CD4-positive, alpha-beta T cell treated with Interleukin-21 for 1 hour (primary cell): ENCODE measurements at places on chromosomes 5 and 9.

GRCh38 chr5:179287631-179288030, 57.6 kb downstream of the ADAMTS2 start:
- no peak for DNase-seq

DNA sequence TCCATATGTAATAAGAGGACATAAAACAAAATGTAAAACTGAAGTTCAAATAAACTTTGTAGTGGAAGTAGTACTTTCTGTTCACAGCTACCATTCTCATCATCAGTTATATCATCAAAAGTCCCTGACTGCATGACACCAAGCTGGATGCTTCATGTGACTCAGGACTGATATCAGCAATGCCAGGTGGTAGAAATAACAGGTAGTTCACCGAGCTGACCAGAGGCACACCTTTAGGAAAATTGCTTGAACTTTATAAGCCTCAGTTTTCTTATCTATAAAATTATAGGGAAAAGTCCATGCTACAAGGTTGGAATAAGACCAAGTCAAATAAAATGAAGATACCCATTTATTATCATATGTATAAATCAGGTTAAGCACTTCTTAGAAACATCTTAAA, 124.9 kb upstream of the PTGER4 start:
- no peak for DNase-seq

- DNase-seq: no peak
Observed at GRCh38 chr5:120388016-120388781, 75.9 kb upstream of the PRR16 start.

DNA sequence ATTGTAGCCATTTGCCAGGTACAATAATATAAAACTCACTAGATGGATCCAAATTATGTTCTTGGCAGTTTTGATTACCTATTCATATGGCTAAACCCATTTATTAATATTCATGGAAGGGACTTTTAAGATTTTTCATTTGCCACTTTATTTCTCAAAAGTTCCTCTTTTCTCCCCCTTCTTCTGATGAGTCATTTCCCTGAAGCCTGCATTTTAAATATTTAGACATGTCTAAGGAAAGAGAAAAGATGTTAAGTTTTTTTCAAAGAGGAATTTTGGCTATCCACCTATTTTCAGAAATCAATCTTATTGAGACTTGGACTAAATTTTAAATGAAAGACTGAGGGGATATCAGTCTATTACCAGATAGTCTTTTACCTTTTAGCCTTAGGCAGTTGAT, 1189.4 kb downstream of the EFNA5 start:
- no peak for DNase-seq

GRCh38 chr5:132006331-132007120, 4.9 kb downstream of the ACSL6 start:
- no peak for DNase-seq

- DNase-seq: peak; percentile 38
Observed at GRCh38 chr5:53041071-53041692, 52.0 kb downstream of the ITGA2 start.

GRCh38 chr9:20664501-20664900, 19.6 kb upstream of the FOCAD start:
- DNase-seq: no peak

- DNase-seq: peak; percentile 32
Observed at GRCh38 chr5:132485641-132486317, 4.8 kb downstream of the IRF1 start.

DNA sequence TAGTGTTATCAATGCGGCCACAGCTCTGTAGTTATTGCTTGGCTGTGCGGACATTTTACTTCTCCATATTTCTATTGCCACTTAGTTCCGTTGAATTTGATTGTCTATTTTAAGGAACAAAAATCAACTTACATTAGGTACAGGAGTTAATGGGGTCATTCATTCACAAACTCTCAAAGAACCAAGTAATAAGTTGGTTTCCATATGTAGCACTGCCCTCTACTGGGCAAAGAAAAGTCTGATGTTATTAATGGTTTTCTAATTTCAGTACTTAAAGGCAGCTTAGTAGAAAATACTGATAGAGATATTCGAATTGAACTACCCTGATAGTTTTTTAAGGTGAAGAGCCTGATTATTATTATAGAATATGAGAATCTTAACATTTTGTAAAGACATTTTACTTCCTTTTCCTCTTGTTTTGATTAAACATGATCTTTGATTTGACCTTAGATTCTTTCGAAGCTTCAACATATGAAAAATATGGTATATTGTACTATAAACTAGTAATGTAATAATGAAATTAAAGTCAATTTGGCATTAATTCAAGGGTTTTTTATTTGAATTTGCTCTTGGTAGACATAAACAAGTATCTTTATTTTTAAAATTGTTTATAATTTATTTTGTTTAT, 119.5 kb upstream of the CTNND2 start:
- DNase-seq: no peak

DNA sequence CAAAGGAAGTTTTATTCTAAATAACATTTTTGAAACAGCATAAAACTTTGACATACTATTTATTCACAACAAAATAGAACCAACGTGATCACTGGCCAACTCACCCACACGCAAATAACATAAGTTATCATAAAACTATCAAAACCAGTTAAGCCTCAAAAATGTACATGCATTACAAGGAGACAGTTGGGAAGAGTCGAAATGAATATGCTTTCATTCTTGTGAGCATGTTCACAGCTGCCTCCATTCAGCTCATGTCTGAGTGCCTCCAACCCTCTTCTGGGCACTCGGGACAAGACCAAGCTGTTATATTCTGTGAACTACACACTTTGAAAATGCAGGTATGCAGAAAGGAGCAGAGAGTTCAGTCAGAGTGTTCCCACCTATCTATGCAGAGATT, 284.9 kb downstream of the BNC2 start:
- no peak for DNase-seq

DNA sequence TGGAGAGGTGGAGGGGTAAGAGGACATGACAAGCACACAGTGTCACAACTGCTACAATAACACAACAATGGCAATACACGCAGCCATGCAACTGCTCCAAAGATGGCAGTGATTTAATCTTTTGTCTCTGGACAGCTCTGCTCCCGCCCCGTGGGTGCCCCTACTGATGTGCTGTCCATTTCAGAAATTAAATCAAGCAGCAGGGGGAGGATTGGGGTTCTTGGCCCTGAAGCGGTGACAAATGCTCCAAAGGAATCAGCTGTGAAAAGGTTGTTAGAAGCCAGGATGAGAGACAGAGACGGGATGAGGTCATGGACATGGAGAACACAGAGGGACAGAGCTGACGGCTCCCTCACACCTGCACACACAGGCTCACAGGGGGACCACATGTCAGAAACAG, 22.6 kb downstream of the CNTFR start:
- DNase-seq: no peak

DNA sequence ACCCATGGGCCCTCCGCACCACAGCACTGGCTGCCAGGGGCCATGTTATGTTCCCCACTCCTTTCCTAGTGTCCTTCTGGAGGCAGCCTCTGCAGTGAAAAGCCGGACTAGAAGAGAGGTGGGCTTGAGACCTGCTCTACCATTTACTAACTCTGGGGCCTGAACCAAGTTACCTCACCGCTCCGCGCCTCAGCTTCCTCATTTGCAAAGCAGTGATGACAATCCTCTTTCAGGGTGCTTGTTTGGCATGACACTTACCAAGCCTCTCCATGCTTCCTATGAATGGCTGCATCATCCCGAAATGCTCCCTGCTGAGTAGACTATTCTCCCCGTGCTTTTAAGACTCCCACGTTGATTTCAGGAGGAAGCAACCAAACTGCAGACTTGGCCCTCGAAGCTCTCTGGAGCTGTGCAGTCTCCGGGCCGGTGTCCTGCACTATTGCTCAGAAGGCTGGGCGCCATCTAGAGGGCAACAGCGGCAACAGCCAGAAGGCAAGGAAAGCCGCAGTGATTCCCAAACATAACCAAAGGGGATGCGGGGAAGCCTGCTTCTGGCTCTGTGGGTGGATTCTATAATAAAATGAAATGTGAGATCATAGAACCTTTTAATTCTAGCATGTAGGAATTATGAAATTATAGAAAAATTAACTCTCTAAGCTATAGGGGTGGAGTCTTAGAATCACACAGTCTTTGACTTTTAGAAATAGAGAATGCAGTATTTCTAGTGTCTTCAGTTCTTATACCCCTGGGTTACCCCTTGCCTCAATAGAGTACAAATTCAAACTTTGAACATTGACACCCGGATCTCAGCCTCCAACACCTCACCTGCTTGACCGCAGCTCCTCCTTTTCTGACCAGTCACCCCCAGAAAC, 599.8 kb upstream of the BRINP1 start:
- peak; percentile 31 for DNase-seq
